Ecto neural progenitor cell (in vitro differentiated cells): ENCODE measurements at places on chromosomes 2 and 18.

DNA sequence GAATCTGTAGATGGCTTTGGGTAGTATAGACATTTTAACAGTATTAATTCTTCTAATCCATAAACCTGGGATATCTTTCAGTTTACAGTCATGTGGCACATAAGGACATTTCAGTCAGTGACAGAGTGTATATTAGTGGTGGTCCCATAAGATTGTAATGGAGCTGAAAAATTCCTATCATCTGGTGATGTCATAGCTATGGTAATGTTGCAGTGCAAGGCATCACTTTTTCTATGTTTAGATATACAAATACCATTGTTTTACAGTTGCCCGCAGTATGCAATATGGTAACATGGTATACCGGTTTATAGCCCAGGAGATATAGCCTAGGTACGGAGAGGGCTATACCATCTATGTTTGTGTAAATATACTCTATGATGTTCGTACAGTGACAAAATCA lies 9.7 kb downstream of the CCDC150 start:
- no peak for DNase-seq

DNA sequence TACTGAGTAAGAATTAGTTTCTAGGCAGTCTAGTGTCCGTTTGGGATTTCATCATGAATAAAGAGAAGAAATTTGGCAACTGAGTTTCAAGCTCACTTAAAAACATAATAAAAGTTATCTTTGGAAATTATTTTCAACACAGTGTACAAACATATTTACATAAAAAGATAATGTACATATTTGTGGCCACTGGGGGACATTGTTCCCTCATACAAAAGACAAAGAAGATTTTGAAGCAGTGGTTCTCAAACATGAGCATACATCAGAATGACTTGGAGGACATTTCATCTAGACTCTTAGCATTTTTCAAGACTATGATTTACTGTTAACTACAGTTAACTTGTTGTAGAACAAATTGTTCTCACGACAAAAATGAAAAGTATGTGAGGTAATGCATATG lies 15.7 kb upstream of the TTC21B start:
- DNase-seq = no peak

DNA sequence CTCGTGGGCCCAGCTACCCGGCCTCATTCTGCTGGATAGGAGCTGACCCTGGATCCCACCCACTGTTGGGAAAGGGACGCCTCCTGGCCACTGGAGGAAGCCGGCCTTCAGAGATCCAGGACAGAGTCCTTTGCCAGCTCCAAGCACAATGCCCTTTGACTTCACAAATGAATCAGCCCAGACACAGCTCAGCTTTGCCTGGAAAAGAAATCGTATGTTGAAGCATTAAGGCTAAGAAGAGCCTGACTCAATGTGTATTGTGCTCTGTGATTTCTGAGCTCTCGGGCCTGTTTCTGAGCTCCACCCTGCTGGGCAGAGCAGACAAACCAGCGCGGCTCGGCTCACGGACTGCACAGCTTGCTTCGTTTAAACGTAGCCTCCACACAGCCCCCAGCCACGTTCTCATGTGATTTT lies 162.9 kb upstream of the APCDD1 start:
- DNase-seq = no peak

GRCh38 chr2:7971841-7972240 lies 710.0 kb upstream of the ID2 start:
- no peak for DNase-seq

DNA sequence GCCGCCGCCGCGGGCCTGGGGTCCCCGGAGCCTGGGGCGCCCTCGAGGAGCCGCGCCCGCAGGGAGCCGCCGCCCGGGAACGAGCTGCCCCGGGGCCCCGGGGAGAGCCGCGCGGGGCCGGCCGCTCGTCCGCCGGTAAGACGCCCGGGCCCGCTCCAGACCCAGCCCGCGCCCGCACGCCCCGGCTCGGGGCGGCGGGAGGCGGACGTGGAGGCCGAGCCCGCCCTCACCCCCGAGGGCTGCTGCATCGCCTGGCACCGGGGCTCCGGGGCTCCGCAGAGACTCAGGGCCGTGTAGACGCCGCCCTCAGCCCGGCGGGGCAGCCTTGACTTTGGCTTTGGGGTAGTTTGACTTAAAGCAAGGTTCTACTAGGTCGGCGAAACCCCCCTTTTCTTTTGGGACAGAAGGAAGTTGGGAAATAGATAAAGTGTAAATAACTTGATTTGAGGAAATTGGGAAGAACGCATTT lies 335 bp downstream of the ERFE start:
- DNase-seq = no peak

GRCh38 chr2:208584378-208584985 lies 177.9 kb downstream of the PTH2R start:
- DNase-seq = no peak

- no peak for DNase-seq
Observed at GRCh38 chr2:68716604-68717304, 17.9 kb upstream of the ARHGAP25 start.

GRCh38 chr2:16189029-16189835 lies 248.9 kb downstream of the MYCN start:
- DNase-seq = no peak

GRCh38 chr2:75003276-75003675 lies 44.8 kb downstream of the POLE4 start:
- DNase-seq = no peak

DNA sequence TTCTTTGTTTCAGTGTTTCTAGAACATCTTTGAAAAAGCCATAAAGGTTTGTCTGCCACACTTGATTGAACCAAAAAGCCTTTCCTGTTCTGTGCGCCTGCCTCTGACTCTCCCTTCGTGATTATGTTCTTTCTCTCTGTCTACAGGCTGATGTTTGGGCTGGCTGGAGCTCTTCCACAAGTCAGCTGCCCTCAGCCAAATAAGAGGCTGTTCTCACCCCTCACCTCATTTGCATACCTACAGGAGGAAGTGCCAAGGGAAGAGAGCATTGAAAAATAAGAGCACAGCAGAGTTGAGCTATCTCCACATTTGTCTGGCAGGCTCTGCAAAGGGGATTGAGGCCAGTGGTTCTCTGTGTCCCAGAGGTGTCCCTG lies 15.8 kb downstream of the INPP5D start:
- DNase-seq = peak; percentile 29

DNA sequence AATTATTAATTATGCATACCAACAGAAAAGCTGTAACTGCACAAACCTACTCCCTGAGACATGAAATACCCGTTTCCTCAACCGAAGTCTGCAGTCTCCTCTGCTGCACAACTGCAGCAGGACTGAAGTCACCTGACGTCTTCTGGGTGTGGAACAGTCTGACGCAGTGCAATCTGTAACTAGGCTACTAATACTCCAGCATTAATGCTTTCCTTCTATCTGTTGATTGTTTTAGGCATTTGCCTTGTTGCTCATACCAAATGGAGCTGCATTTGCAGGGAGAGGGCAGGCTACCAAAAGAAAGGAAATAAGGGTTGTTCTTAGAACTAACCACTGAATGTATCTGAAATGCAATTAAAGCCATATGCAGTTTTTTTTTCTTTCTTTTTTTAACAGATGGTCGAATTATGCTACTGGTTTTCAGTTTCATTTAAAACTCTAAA lies 40.1 kb downstream of the RTN4 start:
- no peak for DNase-seq

DNA sequence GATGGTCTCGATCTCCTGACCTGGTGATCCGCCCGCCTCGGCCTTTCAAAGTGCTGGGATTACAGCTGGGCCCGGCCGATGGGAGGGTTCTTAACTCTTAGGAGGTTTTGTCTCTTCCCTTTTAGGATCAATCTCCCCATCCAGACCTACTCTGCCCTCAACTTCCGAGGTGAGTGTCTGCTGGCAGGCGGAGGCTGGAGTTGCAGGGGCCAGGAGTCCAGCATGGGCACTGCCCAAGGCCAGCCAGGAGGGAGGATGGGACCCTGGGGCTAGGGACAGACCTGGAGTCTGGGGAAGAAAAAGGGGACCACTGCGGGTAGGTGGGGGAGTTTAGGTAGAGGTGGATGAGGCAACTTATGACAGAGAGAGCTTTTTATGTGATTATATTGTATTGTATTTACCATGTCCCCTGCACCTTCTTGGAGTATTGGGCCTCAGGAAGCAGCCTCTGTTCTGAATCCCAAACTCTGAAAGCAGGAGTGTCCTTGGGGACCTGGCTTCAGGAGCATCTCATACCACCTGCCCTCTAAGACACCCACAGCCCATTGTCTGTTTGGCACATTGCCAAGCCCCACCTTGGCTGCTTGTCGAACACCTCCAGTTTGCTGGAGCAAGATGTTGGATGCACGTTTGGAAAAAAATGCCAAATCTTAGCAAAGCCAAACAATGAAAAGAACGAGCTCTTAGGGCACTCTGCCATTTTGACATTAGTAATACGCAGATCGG lies 5.6 kb downstream of the DES start:
- peak; percentile 37 for DNase-seq

- no peak for DNase-seq
Observed at GRCh38 chr2:227608561-227609338, 5.9 kb downstream of the SCYGR3 start.

DNA sequence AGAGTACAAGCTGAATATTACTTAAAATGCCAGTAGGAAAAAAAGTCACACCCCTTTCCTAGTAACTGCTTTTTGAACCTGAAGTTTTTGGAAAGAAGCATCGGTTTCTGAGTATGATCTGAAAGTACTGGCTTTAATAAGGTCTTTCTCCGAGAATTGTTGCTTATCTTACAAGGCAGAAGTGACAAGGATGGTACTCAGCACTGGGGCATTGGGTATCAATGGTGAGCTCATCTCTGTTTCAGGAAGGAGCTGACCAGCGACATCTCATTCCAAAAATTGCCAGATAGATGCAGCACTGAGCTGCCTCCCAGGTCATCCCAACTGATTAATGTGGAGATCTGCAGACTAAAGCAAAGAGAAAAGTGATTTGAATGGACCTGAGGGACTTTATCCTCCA lies 85.4 kb downstream of the FMNL2 start:
- no peak for DNase-seq

- DNase-seq = no peak
Observed at GRCh38 chr18:47865183-47865582, 65.3 kb downstream of the SMAD2 start.

DNA sequence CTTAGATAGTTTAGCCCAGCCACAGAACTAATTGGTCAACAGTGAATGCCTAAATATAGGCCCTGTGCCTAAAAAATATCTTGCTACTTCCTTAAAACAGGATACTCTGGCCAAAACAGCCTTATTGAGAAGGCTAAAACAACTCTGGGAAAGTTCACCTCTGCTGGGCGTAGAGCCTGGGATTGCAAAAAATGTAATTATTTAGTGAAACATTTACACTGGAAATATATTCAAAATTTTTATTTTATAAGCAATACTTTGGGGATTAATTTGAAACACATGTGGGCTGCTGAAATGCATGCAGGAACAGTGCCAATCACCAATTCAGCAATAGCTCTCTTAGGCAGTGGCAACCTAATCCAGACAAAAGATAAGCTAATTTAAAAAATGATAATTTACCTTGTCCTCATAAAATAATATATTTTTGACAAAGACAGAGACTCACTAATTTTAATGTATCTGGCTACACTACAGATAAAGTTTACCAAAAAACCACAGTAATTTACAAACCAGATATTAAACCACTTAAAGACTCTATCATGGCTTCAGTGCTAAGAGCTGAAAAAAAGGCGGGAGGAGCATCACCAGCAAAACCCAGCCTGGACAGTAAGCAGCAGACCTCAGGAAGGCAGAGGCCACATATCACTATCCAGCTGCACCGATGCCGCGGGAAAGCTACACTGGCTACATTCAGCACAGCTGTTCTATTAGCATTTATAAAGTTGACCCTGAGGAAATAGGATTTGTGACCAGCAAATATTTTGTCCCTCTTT lies 18.5 kb downstream of the TRAK2 start:
- DNase-seq = no peak

DNA sequence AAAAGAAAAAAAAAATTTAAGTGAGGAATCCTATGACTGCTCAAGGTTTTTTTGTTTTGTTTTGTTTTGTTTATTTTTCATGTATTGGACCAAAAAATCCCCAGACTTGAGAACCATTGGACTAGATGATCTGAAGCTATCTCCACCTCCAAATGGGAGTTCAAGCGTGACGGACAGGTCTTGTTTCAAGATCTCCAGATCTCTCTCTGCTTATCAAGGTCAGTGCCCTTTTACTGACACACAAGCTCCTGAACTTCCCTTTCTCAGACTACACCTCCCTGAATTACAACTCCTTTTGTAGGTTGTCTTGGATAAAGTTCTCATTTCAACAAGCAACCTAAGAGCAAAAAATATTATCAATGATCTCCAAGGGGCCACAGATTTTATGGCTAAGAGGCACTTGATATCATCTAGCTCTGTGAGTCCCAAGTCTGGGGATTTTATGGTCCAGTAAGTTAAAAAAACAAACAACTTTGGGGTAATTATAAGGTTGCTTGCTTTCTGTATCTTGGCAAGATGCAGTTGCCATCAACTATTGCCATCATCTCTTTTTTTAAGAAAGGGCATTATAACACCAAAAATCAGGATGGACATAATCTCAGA lies 396.0 kb upstream of the ATP5MC3 start:
- DNase-seq = no peak

DNA sequence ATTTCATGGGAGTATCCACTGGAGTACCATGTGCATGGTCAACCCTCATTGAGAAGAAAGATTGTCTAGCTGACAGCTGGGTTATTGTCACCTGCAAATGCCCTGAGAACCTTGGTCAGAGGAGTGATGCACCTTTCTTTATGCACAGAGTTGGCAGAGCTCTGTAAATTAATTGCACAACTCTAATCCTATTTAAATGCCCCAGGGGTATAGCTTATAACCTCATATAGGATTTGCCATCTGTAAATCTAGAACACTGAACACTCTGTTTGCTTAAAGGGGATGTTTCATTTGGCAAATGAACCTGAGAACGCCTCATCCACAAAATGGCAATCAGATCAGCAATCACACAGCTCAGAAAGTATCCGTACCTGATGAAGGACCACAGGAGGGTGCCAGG lies 71.8 kb upstream of the SP5 start:
- DNase-seq = no peak

- no peak for DNase-seq
Observed at GRCh38 chr2:197035002-197035401, 108.5 kb upstream of the PGAP1 start.

GRCh38 chr2:168278424-168278888 lies 31.1 kb upstream of the STK39 start:
- no peak for DNase-seq

DNA sequence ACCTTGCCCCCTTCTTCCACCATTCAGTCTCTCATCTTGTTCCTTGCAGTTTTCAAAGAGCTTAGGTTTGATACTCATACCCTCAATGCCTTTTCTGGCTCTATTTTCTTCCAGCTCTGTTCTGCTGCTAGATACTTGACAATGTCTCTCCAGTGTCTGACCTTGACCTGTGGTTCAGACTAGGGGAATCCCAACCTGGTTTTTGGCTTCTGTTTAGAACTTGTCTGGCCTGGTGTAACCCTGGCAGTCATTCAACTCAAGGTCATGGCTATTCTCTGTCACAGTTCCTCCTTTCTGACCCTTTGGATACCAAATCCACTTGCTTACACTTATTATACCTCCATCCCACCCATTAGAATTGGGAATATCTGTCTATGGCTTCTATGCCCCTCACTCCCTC lies 31.8 kb upstream of the IMP4 start:
- DNase-seq = no peak
